ENCODE measurements at places on chromosomes 16 and 17. TPM values are rescaled to one million over a fixed set of nuclear protein-coding genes. Genes with fewer than 3 reads are reported as not detected.

FBXL16 gene
- total RNA-seq: 18.6 TPM

MPRIP gene
- 234 TPM for total RNA-seq

DERL2 gene
- 70.0 TPM for total RNA-seq

SHCBP1 gene
- 6.9 TPM for total RNA-seq

TM4SF5 gene
- total RNA-seq: not detected

C17orf100 gene
- total RNA-seq: 1.5 TPM

KRTAP16-1 gene
- total RNA-seq: 0.42 TPM

SLC13A2 gene
- total RNA-seq: not detected

SHMT1 gene
- total RNA-seq: 19.0 TPM

CXCL16 gene
- total RNA-seq: 7.3 TPM

TUBB3 gene
- total RNA-seq: 1.8 TPM

EVI2B gene
- 132 TPM for total RNA-seq

PPP1R1B gene
- total RNA-seq: not detected

MRPL12 gene
- total RNA-seq: 18.5 TPM

UMOD gene
- not detected for total RNA-seq

PRAC2 gene
- total RNA-seq: not detected

HLF gene
- 2.1 TPM for total RNA-seq

RNF222 gene
- 0.81 TPM for total RNA-seq

CCL4 gene
- total RNA-seq: 0.59 TPM

G6PC1 gene
- not detected for total RNA-seq

PDK2 gene
- total RNA-seq: 25.2 TPM

CNEP1R1 gene
- 36.6 TPM for total RNA-seq

SYCE1L gene
- 15.8 TPM for total RNA-seq

GUCY2D gene
- total RNA-seq: not detected

CD300E gene
- total RNA-seq: not detected

NPIPB12 gene
- total RNA-seq: 170 TPM

WDR90 gene
- 11.4 TPM for total RNA-seq

KRT32 gene
- not detected for total RNA-seq

KRT36 gene
- total RNA-seq: not detected

PNMT gene
- total RNA-seq: 1.2 TPM

CDH8 gene
- total RNA-seq: not detected

SDK2 gene
- total RNA-seq: 0.59 TPM

Measured in CD4-positive, CD25-positive, alpha-beta regulatory T cell (primary cell).